Naive thymus-derived CD4-positive, alpha-beta T cell (primary cell): ENCODE measurements at places on chromosomes 11 and 22.

DNA sequence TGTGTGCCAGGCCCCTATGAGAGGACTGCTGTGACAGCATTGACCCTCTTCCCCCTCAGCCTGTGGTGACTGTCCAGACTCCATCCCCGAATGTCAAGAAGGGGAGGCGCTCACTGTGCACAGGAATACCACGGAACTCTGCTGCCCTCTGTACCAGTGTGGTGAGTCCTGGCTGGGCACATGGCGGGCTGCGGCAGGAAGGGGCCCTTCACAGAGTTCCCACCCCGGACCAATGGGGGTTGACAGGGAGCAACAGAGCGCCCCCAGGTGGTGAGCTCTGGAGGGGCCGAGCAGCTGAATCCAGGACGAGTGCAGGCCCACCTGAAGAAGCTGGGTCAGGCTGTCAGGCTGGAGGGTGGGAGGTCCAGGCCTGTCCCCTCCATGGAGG lies 83.8 kb upstream of the MYOD1 start:
- DNase-seq = no peak

DNA sequence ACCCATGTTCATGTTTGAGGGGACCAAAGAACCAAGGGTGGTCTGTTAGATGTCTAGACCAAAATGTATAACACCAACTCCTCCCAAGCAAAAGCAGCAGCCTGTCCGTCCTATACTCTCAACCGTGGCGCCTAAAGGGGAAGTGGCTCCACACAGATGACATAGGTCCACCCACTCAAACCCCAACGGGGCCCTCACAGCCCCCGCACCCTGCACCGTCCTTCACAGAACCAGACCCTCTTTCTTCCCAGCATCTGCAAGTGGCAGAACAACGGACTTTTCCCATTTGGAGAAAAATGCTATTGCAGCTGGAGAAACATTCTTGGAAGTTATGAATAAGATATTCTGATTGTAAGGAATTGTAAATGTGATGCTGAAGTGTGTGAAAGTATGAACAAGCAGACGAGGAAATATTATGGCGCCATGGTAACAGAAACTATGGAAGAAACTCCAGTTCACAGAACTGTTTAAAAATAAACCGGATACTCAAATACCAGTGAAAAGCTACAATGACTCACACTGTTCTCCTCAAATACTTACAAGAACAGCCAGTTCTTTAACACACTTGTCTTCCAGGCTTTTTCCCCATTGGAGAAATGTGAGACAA lies 76.5 kb upstream of the ARFGAP3 start:
- no peak for DNase-seq

DNA sequence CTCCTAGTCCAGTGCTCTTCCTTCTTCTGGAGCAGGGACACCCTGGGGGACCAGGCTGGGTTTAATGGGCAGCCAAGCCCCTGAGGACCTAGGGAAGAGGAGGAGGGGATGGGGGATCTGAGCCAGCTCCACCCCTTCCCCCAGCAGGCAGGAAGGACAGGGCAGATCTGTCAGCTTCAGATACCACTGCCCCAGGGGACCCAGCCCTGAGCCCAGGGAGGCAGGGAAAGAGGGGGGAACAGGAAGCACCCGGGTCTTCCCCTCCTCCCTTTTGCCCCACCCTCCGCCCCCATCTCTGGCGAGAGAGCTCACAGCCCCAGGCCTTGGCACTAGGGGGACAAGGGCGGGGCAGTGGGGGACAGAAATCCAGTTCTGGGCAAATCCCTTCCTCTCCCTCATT lies 11.7 kb upstream of the SOX10 start:
- DNase-seq = no peak

- no peak for DNase-seq
These were observed 666.6 kb downstream of the LUZP2 start for GRCh38 chr11:25163421-25163820.
